NCI-H446 (cell line): ENCODE measurements at places on chromosomes 6 and 20.

GRCh38 chr6:88074791-88075190, 27.1 kb downstream of the SPACA1 start:
- no peak for DNase-seq

GRCh38 chr6:157891544-157892362, 68.7 kb downstream of the SNX9 start:
- DNase-seq = no peak

- DNase-seq = no peak
Measured at GRCh38 chr6:42086046-42087035, 36.0 kb downstream of the TAF8 start.

DNA sequence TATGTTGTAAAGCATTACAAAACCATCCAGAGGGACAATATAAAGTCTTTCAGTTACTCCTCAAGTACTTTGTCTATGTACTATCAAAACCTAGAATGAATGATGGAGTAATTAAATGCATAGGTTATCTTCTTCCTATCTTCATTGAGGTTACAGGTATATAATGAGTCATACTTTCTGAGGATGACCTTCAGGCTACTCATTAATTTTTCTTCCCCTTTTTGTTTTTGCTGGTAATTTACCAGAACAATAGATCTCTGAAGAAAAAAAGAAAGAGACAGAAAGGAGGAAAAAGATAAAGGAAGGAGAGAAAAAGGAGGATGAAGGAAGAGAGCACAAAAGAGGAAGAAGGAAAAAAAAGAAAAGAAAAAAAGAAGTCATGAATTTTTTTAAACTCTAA, 398.4 kb downstream of the TBC1D32 start:
- DNase-seq = no peak

GRCh38 chr6:2235777-2236495, 9.5 kb downstream of the GMDS start:
- no peak for DNase-seq

- no peak for DNase-seq
Measured at GRCh38 chr20:1215386-1216170, 10.3 kb upstream of the RAD21L1 start.

DNA sequence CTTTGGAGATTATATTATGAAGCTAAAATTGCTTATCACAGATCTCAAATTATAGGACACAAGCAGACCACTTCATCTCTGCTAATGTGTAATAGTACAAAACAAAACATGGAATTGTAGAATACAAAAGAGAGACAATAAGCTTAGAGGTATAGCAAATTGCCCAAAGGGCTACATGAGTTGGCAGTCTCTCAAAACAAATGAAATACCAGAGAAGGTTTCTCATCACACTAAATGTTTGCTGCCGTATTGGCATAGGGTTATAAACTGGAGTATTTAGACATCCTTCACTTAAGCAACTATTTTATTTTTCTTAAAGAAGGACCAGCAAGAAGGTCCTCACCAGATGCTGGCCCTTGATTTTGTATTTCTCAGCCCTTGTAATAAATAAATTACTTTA, 5.9 kb upstream of the EYA4 start:
- no peak for DNase-seq

DNA sequence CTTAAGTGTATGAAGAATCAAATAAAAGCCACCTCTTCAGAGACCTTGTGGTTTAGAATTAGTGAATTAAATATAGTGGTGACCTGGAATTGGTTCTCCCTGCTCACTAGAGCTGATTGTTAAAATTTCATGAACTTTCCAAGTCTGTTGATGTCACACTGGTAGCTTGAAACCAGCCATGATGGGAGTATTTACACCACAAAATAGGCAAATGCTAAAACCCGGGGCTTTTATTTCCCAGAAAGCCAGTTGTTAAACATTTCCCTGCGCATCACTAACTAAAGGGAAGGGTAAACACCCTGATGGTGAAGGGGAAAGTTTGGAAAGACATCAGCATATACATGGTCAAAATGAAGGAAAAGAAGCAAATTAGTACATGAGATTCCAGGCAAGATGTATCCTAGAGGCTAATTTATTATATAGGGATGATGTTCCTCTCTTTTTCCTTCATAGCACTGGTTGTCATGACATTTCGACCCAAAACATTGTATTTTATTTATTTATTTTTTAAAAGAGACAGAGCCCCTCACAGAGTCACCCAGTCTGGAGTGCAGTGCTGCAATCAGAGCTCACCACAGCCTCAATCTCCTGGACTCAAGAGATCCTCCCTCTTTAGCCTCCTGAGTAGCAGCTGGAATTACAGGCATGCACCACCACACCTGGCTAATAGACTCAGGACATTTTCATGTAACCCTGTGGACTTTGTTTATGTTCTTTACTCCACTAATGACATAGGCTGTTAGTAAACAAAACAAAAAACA, 123.2 kb downstream of the RIN2 start:
- no peak for DNase-seq

DNA sequence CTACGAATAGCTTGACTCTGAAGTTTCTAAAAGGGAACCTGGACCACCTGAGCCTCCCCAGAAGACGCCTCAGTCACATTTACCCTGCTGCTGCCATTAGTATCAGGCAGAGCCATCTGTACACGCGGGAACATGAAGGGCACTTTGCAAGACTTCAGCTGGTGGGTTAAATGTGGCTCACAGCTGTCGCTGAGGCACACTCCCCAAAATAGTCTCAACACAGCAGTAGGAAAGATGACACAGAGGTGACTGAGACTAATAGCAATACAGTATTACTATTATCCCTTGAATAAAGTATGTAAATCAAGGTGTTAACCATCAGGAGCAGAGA, 29.0 kb downstream of the PSMB1 start:
- DNase-seq = no peak

- no peak for DNase-seq
Measured at GRCh38 chr20:63854766-63855362, 6.4 kb upstream of the ABHD16B start.

- no peak for DNase-seq
Measured at GRCh38 chr6:121627761-121628160, 192.3 kb downstream of the GJA1 start.

GRCh38 chr6:44771647-44772415, 384.3 kb downstream of the CDC5L start:
- no peak for DNase-seq

DNA sequence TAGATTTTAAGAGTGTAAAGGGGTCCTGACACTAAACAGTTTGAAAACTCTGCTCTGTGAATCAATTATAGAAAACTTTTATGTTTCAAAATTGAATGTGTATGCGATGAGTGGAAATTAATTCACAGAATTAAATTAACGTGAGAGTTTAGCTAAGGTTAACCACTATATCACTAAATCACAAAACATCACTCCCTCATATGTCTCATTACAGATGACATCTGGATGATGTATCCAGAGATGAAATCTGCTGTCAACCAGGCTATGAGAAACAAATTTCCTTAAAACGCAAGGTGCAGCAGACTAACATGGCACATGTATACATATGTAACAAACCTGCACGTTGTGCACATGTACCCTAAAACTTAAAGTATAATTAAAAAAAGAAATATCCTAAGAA, 27.3 kb downstream of the PRSS35 start:
- no peak for DNase-seq

GRCh38 chr6:7550433-7550801, 8.9 kb downstream of the DSP start:
- no peak for DNase-seq

- DNase-seq = peak; percentile 58
Measured at GRCh38 chr6:158213925-158214674, 46.0 kb downstream of the GTF2H5 start.

DNA sequence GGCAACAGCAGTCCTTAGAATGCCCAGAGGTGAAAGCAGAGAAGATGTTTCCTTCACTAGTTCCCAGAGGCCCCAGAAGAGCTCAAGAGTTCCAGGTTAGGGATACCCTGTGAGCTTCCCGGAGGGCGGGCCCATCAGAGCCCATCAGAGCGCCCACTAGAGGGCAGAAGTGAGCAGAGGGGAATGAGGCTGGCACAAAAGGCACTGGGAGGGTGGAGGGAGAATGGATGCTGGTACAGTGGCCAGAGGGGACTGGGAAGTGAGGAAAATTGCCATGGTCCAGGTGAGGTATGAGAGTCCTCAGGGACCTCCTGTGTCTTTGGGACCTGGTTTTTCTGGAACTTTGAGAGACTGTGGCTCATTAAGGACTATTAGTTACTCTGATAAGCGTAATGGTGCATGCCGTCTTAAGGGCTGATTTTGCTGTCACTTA, 57.3 kb downstream of the LINC00237 start:
- DNase-seq = peak; percentile 41

GRCh38 chr20:62336329-62336728, 30.8 kb downstream of the LAMA5 start:
- no peak for DNase-seq

DNA sequence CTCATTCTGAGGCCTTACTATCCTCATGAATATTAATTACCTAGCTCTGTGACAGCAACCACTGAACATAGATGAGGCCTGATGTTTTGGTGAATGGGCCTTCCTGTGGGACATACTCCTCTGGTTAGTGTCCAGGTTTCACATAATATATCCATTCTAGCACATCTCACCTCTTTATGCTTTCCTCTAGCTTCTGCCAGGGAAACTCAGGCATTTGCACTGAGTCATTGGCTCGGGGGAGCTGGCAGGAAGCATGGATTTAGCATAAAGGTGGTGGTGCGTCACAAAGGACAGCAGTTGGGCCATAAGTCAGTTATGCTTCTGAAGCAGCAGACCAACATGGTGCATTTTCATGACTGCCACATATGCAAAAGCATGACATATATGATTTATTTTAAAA, 37.5 kb upstream of the TMEM170B start:
- peak; percentile 9 for DNase-seq

- no peak for DNase-seq
Measured at GRCh38 chr6:11430036-11430435, 107.5 kb upstream of the TMEM170B start.

DNA sequence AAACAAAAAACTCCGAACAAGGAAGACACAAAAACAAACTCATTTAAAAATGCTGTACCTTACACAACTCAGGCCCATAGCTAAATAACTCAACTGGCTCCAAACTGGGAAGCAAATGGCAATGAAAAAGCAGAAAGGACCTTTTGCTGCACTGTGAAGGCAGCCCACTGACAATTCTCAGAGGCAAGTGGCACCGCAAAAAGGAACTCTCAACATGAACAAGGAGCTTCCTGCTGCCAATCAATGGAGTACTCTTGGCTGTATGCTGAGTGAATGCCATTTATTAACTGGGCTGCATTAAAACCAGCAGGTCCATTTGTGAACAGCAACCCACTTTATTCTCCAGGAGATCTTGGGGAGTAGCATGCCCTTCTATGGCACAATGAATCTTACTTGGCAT, 209.9 kb downstream of the PTPRK start:
- no peak for DNase-seq

GRCh38 chr6:18363746-18364145, 23.4 kb upstream of the RNF144B start:
- DNase-seq = no peak

DNA sequence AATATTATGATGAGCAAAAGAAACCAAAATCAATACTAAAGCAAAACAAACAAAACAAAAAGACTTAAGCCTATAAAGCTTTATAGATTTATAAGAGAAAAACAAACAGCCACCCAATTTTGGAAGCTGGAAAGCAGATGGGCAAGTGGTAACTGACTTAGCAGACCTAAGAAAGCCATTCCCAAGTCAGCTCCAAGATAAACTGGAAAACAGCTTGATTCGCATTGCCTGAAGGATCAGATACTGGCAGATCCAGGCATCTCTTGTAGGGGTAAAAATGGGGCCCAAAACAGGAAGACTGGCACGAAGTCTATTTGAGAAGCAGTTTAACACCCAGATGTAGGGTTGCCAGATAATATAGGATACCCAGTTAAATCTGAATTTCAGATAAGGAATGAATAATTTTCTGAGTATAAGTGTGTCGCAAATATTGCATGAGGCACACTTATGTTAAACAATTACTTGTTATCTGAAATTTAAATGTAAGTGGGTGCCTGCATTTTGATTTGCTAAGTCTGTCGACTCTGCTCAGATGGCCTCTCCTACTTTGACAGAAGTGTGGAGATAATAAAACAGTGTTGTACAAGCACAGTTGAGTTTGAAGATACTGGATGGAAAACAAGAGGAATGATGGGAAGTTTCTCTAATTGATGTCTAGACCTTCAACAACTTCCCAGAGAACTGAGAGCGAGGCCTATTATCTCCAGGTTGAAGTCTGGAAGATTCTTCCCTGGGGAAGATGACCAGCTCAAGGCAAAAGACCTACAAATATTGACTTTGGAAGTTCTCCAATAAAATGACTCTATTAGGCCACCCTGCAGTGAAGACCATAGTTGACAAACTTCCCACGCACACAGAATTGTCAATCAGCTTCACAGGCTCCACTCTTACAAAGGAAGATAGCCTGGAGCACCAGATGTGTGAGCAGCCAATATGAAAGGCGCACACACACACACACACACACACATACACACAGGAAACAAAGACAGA, 113.4 kb downstream of the FAM50B start:
- DNase-seq = no peak

GRCh38 chr6:84003131-84003530, 30.4 kb upstream of the MRAP2 start:
- no peak for DNase-seq

- no peak for DNase-seq
Measured at GRCh38 chr20:3801846-3802245, 5.7 kb downstream of the CDC25B start.

GRCh38 chr20:49647550-49647949, 66.1 kb downstream of the B4GALT5 start:
- DNase-seq = no peak

DNA sequence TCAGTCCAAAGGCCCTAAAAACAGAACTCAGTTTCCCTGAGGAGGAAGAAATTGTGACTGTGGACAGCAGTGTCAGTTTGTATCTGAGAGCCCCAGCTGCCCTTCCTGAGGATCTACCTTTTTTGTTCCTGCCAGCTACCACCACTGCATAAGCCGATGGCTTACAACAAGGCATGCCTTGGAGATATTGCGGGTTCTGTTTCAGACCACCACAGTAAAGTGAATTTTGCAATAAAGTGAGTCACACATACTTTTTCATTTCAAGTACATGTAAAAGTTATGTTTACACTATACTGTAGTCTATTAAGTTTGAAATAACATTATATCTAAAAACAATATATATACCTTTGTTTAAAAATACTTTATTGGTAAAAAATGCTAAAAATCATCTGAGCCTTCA, 9.6 kb upstream of the CST3 start:
- DNase-seq = no peak

- no peak for DNase-seq
Measured at GRCh38 chr6:109260701-109261100, 121.6 kb downstream of the CD164 start.

GRCh38 chr6:104591573-104592334, 268.0 kb downstream of the HACE1 start:
- DNase-seq = no peak

DNA sequence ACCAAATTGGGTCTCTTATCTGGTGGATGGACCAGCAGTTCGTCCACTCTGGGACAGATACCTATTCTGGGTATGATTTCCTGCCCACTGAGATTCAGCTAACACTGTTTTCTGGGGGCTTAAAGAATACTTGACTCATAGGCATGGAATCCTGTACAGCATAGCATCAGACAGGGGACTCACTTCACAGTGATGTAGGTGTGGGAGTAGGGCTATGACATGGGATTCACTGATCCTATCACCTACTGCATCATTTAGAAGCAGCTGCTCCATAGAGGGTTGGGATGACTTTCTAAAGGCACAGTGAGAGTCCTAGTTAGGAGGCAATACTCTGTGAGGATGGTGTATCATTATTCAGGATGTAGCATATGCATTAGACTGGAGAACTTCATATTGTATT, 74.5 kb upstream of the AHI1 start:
- DNase-seq = no peak
